ENCODE measurements at places on chromosomes 7 and 10. TPM values are rescaled to one million over a fixed set of nuclear protein-coding genes. Genes with fewer than 3 reads are reported as not detected.

- no peak for DNase-seq
- no peaks in the 10 kb centered on the region for H3K27me3 ChIP-seq
- no peak overlapping the region for H3K27ac ChIP-seq
- no peaks in the 10 kb centered on the region for H3K36me3 ChIP-seq
- no peak overlapping the region for H3K4me3 ChIP-seq
Observed at GRCh38 chr10:44396671-44397191, 11.8 kb upstream of the CXCL12 start.

CD36 gene
- total RNA-seq = 346 TPM

DNA sequence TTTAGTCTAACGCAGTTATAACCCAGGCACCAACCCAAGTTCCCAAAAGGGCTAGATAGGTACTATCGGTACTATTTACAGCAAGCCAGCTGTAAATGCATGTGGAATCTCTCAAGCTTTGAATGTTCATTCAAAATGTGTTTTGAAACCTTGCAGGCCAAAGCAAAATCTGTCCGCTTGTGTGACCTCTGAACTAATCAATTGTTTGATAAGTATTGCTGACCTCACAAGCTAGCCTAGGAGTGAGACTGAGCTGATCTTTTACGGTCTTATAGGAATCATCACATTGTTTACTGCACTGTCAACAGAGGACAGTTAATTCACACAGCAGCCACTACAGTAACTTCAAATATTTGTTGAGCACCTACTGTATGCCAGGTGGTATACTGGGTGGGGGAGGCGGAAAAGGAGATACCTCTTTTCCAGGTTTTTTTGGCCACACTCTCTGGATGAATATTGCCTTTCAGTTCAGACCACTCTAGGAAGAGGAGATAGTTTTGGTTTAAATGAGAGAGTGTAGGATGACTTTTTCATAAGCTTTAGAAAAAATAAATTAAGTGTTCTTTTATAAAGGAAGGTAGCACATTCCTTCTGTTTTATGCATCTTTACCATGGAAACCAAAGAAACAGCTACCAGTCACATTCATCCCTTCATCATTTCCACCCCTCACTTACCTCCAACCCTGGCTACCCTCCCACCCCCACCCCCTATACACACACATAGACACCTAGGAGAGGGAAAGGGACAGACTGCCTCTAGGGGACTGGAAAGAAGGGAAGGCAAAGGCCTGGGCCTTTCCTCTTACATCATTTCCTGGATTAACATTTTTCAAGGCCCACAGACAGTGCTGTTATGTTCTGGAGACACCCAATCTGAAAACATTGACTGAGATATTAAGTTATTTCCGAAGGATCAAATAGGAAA is 2.4 kb downstream of the PAPSS2 start:
- no peak overlapping the region for H3K4me3 ChIP-seq
- H3K4me1 ChIP-seq = peaks cover 5% of the 10 kb centered on the region
- H3K36me3 ChIP-seq = no peaks in the 10 kb centered on the region

GTF2IRD1 gene
- 68.7 TPM for total RNA-seq

DNA sequence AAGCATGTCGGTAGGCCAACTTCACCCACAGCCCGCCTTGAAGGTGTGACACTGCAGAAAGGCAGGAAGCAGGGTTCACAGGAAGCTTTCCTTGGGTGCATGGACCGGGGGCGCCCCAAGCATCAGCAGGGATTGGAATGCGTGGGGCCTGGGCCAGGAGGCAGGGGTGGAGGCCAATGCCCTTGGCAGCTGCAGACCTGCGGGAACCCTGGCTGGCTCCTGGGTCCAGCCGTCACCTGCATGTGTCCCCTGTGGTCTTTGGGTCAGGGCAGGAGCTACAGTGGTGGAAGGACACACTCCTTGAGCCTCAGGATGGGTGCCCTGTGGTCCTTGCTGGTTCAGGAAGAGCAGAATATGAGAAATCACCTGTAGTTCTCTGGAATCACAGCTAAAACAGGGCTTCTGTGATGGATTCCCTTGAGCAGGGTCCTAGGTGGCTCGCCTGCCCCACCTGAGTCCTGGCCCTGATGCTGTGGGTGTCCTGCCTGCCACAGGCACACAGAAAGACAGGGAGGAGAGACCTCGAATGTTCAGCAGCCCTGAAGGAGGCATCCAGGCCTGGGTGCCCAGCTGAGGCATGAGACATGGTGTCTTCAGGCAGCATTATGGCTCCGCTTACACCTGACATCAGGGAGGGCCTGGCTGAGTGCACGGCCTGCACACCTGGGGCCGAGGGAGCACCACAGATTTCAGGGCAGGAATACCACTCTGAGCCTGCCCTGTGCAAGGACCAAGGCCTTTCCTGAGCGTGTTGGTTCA is 15.1 kb downstream of the ANTXRL start:
- no peaks in the 10 kb centered on the region for H3K27me3 ChIP-seq
- no peaks in the 10 kb centered on the region for H3K36me3 ChIP-seq
- H3K27ac ChIP-seq = no peak overlapping the region
- H3K4me3 ChIP-seq = no peak overlapping the region
- no peak for DNase-seq
- H3K4me1 ChIP-seq = no peaks in the 10 kb centered on the region

DNA sequence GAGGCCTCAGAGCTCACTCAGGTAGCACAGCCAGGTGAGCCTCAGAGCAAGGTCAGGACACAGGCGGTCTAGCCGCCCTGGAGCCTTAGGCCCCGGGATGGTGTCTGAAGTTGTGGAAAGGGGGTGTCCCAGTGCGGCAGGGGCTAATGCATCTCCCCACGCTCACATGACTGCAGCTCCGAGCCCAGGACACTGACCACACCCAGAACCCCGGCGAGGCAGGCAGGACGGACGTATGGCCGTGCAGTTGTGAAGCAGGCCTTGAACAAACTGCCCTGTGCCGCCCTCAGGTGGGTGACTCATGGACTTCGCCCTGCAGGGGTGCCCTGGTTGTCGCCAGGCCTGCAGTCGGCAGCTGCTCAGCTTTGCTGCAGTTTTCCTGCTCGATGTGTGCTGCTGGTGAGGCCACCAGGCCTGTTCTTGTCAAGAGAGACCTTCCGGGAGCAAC is 5.0 kb upstream of the PRKAR1B start:
- peaks cover 29% of the 10 kb centered on the region for H3K4me1 ChIP-seq
- no peak overlapping the region for H3K4me3 ChIP-seq
- H3K27me3 ChIP-seq = no peaks in the 10 kb centered on the region
- peak overlapping the region; percentile 80 for H3K27ac ChIP-seq
- H3K36me3 ChIP-seq = no peaks in the 10 kb centered on the region
